CD8-positive, alpha-beta memory T cell (primary cell): ENCODE measurements at places on chromosomes 2 and 18. TPM values are rescaled to one million over a fixed set of nuclear protein-coding genes. Genes with fewer than 3 reads are reported as not detected.

DNA sequence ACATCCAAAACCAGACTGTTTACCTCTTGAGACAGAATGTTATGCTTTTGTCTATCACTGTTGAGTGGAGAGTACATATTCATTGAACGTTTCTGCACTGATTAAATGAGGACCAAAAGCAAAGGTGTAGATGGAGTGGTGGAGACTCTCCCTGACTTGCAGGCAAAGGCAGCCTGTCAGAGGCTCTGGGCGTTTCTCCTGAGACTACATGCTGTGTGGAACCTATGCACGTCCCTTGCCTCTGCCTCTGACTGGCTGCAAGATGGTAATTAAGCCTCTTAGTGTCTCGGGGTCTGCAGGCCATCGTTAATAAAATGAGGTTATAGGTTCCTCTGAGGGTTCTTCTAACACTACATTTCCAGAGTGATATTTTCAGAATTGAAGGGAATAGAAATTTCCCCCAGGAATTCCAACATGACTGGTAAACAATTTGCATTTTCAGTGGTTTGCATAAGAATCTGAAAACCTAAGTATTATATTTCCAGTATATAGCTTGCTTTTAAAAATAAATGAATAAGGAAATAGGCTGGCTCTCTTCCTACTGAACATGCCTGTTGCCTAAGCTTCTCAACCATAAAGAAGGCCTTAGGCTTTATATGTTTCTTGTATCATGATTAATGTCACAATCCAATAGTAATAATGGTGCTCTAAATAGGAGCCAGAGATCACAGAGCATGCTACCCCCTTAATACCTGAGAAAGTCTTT lies 107.4 kb downstream of the FTCDNL1 start:
- H3K4me3 ChIP-seq = no peak overlapping the region
- H3K27ac ChIP-seq = no peak overlapping the region
- no peaks in the 10 kb centered on the region for H3K27me3 ChIP-seq
- no peaks in the 10 kb centered on the region for H3K4me1 ChIP-seq

DNA sequence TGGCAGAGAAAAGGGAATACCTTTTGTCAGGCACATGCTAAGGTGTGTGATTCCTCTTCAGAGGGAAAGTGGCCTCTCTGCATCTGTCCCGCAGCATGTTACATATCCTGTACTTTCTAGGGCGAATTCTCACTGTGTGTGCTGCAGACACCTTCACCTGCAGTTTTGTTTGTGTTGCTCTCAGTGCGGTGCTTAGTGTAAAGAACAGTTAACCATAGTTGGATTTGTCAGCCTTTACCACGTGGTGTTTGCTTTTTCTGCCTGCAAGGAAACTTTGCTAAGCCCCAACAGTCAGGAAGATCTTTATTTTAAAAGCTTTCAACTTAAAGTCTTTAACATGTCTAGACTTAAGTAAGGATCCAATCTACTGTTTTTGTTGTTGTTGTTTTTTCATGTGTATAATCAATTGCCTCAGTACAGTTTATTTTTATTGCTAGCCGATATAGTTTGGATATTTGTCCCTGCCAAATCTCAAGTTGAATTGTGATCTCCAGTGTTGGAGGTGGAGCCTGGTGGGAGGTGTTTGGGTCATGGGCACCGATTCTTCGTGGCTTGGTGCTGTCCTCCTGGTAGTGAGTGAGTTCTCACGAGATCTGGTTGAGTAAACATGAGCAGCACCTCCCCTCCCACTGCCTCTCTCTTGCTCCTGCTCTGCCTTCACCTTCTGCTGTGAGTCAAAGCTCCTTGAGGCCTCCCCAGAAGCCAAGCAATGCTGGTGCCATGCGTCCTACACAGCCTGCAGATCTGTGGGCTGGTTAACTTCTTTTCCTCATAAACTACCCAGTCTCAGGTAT lies 90.6 kb downstream of the SNTG2 start:
- no peak overlapping the region for H3K4me3 ChIP-seq
- H3K27me3 ChIP-seq = no peaks in the 10 kb centered on the region
- DNase-seq = no peak
- H3K4me1 ChIP-seq = no peaks in the 10 kb centered on the region
- H3K27ac ChIP-seq = no peak overlapping the region

- H3K4me1 ChIP-seq = no peaks in the 10 kb centered on the region
- H3K4me3 ChIP-seq = no peak overlapping the region
- H3K36me3 ChIP-seq = no peaks in the 10 kb centered on the region
- no peak for DNase-seq
These were observed 525.6 kb downstream of the MBD2 start for GRCh38 chr18:53698907-53699306.

DNA sequence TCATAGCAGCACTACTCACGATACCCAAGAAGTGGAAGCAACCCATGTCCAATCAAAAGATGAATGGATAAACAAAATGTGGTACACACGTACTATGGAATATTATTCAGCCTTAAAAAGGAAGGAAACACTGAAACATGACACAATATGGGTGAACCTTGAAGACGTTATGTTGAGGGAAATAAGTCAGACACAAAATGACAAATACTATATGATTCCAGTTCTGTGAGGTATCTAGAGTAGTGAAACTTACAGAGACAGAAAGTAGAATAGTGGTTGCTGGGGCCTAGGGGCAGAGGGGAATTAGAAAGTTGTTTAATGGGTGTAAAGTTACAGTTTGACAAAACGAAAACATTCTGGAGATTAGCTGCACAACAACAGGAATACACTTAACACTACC lies 24.7 kb downstream of the TLK1 start:
- no peaks in the 10 kb centered on the region for H3K36me3 ChIP-seq
- H3K4me1 ChIP-seq = peaks cover 37% of the 10 kb centered on the region
- no peak overlapping the region for H3K4me3 ChIP-seq

C2orf49 gene
- total RNA-seq = 19.4 TPM

DNA sequence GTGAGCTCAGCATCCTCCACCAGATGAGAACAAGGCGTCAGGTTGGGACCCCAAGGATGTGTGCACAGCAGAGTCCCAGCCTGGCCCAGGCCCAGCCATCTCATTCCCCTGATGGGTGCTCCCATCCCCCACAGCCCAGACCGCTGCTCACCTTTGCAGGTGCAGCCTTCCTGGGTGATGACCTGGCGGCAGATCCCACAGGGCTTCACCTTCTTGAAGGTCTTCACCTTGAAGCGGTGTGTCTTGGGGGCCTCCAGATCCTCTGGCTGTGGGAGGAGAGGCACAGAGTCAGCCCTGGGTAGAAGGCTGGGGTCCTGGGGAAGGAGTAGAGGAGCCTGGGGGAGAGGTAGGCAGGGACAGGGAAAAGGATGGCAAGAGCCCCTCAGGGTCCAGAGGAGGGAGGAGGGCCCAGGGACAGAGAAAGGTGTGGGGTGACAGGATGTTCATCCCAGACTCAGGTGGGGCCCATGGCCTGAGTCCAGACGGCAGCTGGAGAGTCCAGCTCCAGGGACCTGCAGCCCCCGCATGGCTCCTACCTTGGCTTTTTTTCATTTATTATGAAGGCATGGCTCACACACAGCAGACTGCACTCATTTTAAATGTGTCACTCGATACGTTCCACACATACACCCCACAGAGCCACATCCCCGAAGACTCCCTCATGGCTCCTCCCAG lies 11.9 kb downstream of the TNS1 start:
- H3K27ac ChIP-seq = no peak overlapping the region
- H3K4me3 ChIP-seq = no peak overlapping the region
- DNase-seq = no peak
- no peaks in the 10 kb centered on the region for H3K4me1 ChIP-seq
- no peaks in the 10 kb centered on the region for H3K27me3 ChIP-seq

TMEM37 gene
- not detected for total RNA-seq

GRCh38 chr2:201931951-201932350 lies 101.7 kb upstream of the FZD7 start:
- H3K27me3 ChIP-seq = no peaks in the 10 kb centered on the region
- no peak for DNase-seq
- H3K4me1 ChIP-seq = no peaks in the 10 kb centered on the region

DNA sequence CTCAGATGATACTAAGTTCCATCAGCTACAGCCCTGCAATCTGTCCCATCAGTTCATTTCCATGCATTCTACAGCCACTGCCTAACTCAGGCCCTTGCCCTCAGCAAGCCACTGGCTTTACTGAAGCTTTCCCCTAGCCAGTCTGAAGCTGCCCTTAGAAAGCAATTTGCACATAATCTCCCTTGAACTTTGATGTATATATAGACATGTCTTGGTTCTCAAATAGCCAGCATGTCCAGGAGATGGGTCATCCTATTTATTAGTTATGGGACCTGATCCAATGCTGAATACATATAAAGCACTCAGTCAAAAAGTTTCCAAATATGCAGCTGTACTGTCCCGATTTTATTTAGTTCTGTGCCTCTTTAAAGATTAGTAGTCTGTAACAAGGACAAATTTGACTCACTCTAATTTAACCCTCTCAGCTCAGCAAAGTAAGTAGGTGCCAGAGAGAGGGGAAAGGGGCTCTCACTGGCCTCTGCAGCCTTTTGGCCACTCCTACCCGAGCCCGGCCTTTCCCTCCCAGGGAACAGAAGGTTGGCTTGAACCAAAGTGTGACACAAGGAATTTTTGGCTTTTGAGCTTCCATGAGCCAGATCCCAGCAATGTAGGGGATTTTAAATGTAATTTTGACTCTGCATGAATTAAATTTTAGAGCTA lies 70.7 kb downstream of the CCDC93 start:
- peaks cover 75% of the 10 kb centered on the region for H3K36me3 ChIP-seq
- DNase-seq = no peak
- H3K4me3 ChIP-seq = no peak overlapping the region

MLPH gene
- total RNA-seq = not detected

GRCh38 chr2:126881591-126881990 lies 17.1 kb upstream of the TEX51 start:
- H3K27ac ChIP-seq = no peak overlapping the region
- no peaks in the 10 kb centered on the region for H3K4me1 ChIP-seq
- H3K36me3 ChIP-seq = no peaks in the 10 kb centered on the region
- no peak overlapping the region for H3K4me3 ChIP-seq

- H3K4me1 ChIP-seq = no peaks in the 10 kb centered on the region
- H3K36me3 ChIP-seq = no peaks in the 10 kb centered on the region
- H3K4me3 ChIP-seq = no peak overlapping the region
- no peak overlapping the region for H3K27ac ChIP-seq
- DNase-seq = no peak
These were observed 202.3 kb downstream of the SLC8A1 start for GRCh38 chr2:40249577-40249976.

MC5R gene
- not detected for total RNA-seq

PIEZO2 gene
- not detected for total RNA-seq

DNA sequence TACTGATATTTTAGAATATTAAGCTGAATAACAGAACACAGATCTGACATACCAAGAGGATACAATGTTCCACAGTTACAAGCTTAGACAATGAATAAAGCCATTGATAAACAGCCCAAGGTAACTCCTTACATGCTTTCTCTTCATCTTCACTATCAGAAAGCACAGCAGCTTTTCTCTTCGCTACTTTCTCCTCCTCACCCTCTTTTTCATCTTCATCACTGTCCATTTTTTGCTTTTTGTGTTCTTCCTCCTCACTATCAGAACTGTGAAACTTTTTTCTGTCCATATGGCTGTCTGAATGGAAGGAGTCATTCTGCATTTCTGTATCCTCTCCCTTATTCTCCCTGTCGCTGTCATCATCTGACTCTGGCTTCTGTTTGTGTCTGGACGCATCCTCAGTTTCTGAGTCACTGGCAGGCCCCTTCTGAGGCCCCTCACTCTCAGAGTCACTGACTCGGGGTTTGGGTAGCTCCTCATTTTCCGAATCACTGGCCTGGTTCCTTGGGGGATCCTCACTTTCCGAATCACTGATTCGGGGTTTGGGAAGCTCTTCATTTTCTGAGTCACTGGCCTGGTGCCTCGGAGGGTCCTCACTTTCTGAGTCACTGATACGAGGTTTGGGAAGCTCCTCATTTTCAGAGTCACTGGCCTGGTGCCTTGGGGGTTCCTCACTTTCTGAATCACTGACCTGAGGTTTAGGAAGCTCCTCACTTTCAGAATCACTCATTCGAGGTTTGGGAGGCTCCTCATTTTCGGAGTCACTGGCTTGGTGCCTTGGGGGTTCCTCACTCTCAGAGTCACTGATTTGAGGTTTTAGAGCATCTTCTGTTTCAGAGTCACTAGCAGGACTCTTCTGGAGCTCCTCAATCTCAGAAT lies 21.5 kb downstream of the IWS1 start:
- no peaks in the 10 kb centered on the region for H3K27me3 ChIP-seq
- H3K27ac ChIP-seq = no peak overlapping the region
- peaks cover 18% of the 10 kb centered on the region for H3K4me1 ChIP-seq

GRCh38 chr2:81529944-81530343 lies 1225.4 kb upstream of the LRRTM1 start:
- DNase-seq = no peak
- H3K4me3 ChIP-seq = no peak overlapping the region
- no peaks in the 10 kb centered on the region for H3K4me1 ChIP-seq
- H3K36me3 ChIP-seq = no peaks in the 10 kb centered on the region
- no peak overlapping the region for H3K27ac ChIP-seq
- no peaks in the 10 kb centered on the region for H3K27me3 ChIP-seq

- H3K4me3 ChIP-seq = no peak overlapping the region
- H3K36me3 ChIP-seq = no peaks in the 10 kb centered on the region
- H3K27me3 ChIP-seq = no peaks in the 10 kb centered on the region
- no peak for DNase-seq
- peak overlapping the region; percentile 51 for H3K27ac ChIP-seq
These were observed 37.0 kb upstream of the FOSL2 start for GRCh38 chr2:28355521-28356094.

CCDC142 gene
- total RNA-seq = 22.8 TPM

DNA sequence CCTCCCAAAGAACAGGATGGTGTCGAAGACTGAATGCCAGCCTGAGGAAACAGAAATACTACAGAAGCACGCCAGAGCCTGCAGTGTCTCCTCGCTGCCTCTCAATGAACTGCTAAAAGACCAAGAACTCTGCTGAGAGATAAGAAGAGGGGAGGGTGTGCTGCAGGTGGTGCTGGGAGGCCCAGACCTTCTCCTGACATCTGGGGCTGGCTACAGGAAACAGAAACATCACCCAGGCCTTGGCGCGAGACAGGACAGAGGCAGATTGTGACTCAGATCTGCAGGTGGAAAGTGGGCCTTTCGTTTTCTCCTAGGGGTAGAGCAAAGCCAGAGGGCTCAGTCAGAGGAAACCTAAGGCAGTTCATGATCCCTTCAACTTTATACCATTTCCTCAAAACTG lies 250.3 kb upstream of the TCF4 start:
- H3K36me3 ChIP-seq = no peaks in the 10 kb centered on the region
- DNase-seq = no peak
- H3K27me3 ChIP-seq = no peaks in the 10 kb centered on the region
- no peak overlapping the region for H3K27ac ChIP-seq
- no peaks in the 10 kb centered on the region for H3K4me1 ChIP-seq
- H3K4me3 ChIP-seq = no peak overlapping the region

DNA sequence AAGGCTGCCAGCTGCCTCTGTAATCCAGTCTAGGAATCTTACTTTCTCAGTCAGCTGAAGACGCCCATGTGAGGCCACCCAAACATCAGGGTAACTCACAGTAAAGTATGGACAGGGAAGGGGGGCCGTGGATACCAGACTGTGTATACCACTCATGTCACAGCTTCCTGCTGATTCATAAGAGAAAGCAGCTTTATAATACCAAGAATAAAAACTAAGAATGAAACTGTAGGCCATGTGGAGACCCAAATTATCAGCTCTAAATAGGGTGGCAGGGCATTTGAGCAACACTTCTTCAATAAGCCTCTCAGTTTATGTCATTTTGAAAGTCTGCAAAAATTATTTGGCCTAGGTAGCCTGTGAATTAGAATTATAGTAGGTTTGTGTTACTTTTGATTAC lies 115.0 kb upstream of the CDCA7 start:
- H3K4me1 ChIP-seq = no peaks in the 10 kb centered on the region
- H3K4me3 ChIP-seq = no peak overlapping the region
- no peaks in the 10 kb centered on the region for H3K27me3 ChIP-seq
- no peaks in the 10 kb centered on the region for H3K36me3 ChIP-seq

DSC3 gene
- total RNA-seq = not detected

TMEM127 gene
- total RNA-seq = 29.8 TPM

- H3K27ac ChIP-seq = no peak overlapping the region
- H3K36me3 ChIP-seq = no peaks in the 10 kb centered on the region
- H3K4me3 ChIP-seq = no peak overlapping the region
- H3K27me3 ChIP-seq = no peaks in the 10 kb centered on the region
These were observed 173.5 kb upstream of the FN1 start for GRCh38 chr2:215609089-215610032.

TSPYL6 gene
- total RNA-seq = not detected
